GM12878 (cell line): ENCODE measurements at places on chromosomes 5 and 9.

- DNase-seq, result no peak
Observed at GRCh38 chr5:89190515-89191265, 307.7 kb upstream of the MEF2C start.

DNA sequence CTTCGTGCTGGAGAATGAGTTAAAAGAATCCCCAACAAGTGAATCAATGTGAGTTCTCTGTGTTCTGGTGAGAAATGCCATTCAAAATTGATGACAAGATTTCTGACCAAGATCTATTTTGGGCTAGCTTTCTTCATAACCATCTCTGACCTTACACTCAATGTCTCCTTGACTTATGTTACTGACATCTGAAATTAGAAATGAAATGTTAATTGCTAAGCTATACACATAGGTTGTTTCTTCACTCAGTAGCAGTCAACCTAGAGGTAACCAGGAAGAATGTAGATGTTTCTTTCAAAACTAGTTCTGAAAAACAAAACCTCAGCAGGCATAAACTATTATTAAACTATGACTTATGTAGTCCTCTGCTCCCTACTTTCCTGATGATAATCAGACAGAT is 2220.7 kb upstream of the C9orf72 start:
- no peak for DNase-seq

DNA sequence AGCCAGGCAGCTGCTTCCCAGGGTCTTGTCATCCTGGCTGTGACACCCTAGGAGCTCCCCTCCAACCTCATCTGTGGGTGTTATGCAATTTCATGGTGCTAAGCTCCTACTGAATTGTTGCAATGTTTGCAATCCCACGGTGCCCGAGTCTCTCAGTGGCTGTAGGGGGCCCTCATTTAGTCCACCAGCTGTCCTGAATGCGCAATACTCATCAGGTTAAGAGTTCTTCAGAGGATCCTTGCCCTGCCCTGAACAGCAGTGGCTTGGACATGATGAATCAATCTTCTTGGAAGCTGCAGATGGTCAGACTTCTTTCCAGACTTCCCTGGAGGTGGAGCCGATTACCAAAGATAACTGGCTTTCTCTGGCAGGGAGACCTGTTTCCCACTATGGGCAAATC is 584.1 kb downstream of the CCDC171 start:
- DNase-seq, result no peak

DNA sequence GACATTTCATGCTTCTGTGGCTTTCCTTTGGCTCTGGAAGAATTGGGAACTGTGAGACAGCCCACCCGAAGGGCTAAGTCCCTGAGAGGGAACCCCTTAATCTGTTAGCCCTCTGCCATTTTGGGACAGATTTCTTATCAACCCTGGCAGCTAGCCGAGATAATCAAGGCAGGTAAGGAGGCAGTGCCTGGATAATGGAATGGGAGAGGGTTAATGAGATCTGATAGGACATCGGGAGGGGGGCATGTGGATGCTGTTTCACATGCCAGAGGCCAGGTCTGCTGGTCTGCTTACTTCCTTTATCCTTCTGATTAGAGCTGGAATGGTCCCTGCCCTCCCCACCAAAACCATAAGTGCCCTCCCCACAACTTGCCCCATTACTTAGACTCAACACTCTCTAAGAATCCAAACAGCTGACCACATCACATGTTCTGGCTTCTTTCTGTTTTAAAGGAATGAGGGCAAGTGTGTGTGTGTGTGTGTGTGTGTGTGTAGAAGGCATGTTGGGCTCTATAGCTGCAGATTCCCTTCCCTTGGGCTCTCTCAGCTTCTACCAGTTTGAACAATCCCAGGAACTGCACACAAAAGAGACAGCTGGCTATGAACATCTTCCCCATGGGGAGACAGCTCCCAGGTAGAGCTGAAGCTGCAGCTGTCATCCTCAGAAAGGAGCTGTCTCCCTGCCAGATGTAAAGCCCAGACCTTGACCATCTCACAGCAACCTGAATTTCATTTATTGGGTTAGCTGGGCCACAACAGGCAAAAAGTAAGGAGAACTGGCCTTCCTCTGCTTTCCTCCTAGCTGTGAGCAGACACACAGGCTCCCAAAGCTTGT is 221.3 kb downstream of the PIK3R1 start:
- no peak for DNase-seq

DNA sequence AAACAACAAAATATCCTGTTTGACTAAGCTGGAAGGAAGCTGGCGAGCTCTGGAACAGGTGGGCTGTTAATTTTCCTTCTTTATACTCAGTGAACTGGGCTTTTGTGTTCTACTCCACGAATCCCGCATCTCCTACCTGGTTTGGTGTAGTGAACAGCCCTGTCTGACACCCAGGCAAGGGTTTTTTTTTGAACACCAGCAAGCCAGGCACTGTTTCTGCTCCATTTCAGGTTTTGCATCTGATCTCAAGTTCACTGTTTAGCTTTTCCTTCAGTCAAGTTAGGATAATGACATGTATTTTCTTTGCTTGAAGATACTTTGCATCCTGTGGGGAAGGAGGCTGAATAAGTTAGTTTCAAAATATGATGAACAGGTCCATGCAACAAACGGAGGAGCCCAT is 204.5 kb downstream of the SEMA6A start:
- no peak for DNase-seq

- no peak for DNase-seq
Observed at GRCh38 chr5:156531199-156531598, 204.2 kb downstream of the SGCD start.

DNA sequence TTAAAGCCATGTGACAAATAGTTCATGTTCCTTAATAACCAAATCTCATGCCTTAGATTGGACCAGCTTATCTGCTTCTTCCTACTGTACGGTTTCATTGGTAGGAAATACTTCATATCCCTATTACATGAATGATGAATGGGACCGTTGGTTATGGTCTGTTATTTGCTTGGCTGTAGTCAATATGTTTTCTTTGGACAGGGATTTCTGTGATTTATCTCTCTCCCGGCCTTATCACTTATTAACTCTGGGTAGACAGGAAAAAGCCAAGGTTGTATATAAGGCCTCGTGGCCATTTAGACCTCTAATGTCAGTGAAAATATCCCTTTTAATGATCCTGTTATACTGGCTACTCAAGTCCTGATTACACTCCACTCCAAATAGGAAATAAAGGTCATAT is 330.6 kb downstream of the EBF1 start:
- no peak for DNase-seq

DNA sequence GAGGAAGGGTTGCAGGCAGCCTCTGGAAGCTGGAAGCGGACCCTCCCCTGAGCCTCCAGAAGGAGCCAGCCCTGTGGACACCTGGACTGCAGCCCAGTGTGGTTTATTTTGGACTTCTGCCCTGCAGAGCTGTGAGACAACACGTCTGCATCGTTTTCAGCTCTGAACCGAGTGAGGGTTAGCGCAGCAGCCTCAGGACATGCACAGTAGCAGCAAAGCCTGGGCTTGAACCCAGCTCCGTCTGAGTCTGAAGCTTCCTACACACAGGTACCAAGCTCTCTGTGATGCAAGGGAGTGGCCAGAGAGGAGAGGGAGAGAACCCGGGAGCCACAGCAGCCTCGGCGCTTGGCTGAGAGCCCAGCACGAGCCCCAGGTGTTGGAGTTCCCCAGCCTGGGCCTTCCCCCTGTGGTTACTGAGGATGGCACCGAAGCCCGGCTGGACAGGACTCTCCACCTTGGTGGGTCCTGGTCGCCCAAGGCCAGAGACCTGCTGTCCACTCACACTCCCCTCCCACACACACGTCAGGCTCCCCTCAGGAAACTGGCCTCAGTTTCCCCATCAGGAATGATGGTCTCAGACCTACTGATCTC is 128.2 kb downstream of the OLFM1 start:
- no peak for DNase-seq
